Body of pancreas (tissue), 4 donors: ENCODE measurements at places on chromosomes 6 and 20.
A peak's percentile ranks its signal among the peaks of the same experiment; 100 is the strongest.

- DNase-seq = no peak
Observed at GRCh38 chr20:17499041-17499440, 32.1 kb downstream of the BFSP1 start.

GRCh38 chr6:145929037-145929633 is 35.0 kb downstream of the SHPRH start:
- peak; percentile 23 for DNase-seq

GRCh38 chr6:38836585-38836984 is 121.5 kb downstream of the DNAH8 start:
- no peak for DNase-seq

DNA sequence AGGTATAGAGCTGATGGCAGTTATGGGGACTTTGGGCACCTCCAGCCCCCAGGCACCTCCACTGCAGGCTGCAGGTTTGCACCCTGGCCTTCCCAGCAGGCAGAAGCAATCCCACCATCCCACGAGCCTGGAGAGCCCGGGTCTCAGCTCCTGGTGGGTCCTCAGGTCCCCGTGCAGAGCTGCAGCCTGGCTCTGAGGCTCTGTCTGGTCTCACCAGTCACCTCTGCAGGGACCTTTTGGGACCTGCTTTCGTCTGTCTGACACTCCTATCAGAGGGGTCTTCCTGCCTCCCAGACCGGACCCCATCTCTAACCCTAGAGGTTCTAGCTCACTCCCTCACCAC is 41.9 kb downstream of the FGD2 start:
- DNase-seq = no peak

DNA sequence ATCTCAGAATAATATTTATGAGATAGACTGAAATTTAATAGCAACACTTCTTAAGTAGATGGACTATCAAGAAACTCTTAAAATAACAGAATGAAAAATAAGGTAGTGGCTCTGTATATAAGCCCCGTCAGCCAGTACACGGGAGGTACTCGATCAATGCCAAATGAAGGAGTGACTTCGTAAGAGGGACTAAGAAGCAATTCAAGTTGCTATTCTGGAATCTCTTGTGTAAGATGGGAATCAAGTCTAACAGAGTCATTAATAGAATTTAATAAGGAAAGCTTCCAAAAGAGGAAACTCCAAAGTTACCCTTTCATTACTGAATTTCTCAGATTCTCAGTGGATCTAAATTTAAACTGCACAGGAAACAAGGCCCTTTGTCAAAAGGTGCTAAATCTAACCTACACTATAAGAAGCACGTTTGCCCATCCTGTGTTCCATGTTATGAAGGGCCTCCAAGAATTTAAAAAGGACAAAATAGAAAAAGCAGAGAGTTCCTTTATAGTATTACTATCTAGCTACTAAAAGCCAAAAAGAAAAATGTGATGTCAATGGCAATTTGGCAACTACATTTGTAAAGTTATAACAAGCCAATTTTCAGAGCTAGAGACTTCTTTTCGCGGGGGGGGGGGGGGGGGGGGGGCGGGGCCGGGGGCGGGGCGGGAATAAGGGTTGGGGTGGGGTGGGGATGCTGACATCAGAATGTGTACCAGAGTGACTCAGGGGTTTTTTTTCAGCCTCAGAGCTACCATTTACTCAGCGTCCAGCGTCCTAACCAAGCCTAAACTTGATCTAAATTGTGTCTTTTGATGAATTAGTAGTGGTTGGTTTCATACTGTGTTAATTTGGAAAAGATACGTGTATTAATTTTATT is 200.6 kb downstream of the GMPR start:
- no peak for DNase-seq

DNA sequence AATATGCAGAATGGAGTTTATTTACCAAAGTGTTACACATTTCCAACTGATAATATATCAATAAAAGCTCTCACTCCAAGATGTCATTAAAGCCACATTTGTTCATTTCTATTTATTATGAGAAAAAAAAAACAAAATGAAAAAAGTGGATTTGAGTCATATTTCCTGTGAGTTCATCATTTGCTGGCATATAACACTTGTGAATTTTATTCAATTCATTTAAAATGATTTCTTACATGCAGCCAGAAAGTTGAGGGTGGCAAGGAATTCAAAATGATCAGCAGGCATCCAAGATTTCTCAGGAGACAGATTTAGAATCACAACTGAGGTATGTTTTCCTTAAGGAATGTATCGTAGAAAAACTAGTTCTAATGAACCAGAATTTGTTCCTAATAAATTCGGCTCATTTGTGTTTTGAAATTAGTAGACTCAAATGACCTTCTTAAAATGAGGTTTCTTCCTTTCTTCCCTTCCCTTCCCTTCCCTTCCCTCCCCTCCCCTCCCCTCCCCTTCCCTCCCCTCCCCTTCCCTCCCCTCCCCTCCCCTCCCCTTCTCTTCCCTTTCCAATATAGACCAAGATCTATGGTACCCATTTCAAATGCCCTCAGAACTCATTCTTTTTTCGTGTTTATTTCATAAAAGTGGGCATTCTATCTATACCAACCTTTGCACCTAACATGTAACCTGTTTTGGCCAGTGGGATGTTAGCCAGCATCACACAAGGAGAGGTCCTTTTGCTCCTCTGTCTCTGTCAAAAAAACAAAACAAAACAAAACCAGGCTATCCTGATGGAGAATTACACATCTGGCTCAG is 357.9 kb upstream of the TSHZ2 start:
- DNase-seq = no peak

GRCh38 chr20:19605786-19606485 is 152.1 kb upstream of the RIN2 start:
- no peak for DNase-seq

- no peak for DNase-seq
Observed at GRCh38 chr6:153411070-153411648, 280.1 kb upstream of the RGS17 start.

DNA sequence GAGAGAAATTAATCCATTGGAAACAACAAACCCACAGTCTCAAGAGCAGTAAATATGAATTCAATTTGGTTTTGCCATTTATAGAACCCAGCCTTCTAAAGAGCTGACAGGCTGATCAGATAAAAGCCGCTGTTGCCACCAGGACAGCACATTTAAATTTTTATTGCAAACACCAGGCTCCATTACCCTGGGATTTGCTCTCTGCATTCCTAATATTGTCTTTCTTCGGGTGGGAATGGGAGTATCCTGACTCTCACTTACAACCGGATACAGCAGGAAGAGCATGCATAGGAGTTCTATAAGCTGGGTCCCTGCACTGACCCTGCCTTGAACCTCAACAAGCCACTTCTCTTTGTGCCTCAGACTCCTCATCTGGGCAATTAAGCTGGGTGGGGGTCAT is 142.9 kb downstream of the LRFN2 start:
- no peak for DNase-seq

DNA sequence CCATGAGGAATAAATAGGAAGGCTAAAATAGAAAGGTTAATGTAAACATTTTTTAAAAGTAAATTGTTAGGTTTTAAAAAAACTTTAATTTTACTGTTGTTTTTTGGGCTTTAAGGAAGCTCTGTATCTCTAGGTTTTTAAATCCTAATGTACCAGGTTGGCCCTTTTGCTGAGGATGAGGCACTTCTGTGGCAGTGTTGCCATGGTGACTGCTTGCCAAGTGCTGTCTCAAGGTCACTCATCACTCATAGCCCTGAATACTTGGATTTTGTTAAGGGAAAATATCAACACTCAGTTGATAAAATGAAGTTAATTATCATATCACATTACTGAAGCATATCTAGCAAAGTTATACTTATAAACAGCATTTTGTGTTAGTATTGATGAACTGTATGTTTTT is 50.2 kb downstream of the NCOA3 start:
- no peak for DNase-seq

DNA sequence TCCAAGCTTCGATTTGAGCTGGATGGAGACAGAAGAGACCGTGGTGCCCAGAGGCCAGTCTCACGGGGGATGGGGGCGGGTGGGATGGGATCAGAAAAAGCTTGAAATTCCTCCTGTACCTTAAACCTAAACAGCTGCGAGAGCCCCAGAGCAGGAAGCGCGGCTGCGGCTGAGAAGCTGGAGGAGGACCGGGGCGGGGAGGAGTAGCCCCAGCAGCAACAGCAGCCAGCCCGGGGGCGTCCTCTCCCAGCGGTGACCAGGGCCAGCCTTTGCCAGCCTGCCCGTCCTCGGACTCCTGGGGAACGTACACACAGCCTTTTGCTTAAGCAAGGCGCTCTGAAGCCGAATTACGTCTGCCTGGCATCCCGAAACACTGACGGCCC is 17.4 kb upstream of the PRDM13 start:
- DNase-seq = no peak

DNA sequence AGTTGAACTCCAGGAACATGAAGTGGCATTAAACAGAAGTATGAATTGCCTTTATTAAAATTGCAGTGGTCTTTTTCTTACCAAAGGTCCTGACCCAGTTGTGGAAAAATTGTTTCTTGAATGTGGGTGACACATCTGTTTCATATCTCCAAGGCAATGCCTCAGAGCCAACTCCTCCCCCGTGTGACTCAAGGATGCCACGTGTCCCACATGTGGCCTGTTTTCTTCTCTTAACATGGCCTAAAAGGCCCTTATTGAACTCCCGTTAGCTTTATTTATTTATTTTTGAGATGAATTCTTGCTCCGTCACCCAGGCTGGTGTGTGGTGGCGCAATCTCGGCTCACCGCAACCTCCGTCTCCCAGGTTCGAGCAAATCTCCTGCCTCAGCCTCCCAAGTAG is 128.4 kb upstream of the ESR1 start:
- DNase-seq = peak; percentile 23

DNA sequence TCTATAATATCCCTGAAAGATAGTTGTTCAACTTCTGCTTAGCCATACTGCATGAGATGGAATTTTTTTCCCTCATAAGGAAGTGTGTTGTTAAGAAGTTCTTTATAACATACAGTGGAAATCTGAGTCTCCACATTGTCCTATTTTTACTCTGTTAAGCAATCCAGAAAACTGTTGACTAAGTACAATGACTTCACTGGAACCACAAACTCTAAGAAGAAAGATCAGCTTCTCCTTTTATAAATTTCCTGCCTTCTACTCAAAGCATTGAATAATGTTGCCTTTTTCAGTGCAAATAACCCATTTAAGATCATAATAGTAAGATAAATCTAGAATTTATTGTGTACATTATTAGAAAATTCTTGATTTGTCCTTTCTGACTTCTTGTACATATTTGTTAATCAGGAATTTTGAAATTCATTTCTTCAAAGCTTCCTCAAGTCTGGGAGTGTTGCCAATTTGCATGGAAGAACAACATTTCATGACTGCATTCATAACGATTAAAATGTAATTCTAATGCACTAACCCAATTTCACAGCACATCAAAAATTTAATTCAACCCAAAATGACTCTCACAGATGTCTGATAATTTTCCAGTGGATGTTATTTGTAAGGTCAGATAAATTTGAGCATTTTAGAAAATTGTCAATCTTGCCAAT is 45.6 kb upstream of the ANKEF1 start:
- DNase-seq = no peak

DNA sequence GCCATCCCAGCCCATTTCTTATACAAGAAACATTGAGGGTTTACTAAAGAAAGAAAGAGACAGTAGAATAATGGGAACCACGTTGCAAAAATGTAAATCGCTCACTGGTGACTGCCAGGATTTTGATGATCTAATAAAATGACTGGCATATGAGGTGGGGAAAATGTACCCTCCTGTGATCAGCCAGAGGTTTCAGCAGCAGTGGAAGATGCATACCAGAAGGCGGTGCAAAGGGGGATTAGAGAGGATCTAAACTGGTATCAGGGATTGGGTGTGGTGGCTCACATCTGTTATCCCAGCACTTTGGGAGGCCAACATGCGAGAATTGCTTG is 60.8 kb upstream of the DDR1 start:
- no peak for DNase-seq

GRCh38 chr6:137705160-137706082 is 161.6 kb upstream of the TNFAIP3 start:
- DNase-seq = peak; percentile 54

GRCh38 chr6:150451807-150452427 is 83.1 kb downstream of the IYD start:
- no peak for DNase-seq

DNA sequence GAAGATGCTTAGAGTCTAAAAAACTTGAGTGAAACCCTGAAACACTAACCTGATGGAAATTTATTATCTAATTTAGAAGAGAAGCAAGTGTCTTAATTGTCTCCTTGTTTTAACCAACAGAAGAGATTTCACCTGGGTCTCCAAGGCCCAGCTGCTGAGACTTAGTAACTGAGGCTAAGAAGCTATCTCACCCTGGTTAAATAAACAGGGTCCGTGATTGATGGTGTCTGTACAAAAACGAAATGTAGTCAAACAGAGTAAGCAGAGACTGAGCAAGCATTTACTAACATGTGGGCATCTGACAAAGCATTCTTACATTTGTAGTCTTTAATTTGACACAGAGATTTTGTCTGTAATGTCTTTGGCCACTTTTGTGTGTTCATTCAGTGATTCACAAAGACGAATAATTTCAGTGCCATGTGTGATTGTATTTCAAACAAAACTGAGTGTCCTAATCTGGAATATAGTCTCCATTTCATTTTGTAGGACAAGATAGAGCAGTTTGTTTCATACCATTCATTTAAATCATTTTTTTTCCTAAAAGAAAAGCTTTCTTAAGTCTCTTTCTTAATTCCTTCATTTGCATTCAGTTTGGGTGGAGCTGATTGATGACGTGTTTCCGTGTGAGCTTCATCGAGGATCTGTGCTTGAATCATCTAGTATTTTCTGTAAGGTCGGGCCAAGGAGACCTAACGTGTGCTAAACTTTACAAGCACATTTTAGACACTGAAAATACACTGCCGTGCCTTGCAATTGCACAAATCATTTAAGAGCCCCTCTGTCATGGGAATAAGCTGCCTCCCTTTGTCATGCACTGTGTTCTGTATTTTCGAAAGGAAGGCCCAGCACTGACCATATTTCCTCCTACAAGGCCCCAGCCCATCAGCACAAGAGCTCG is 170.6 kb upstream of the QKI start:
- DNase-seq = no peak

DNA sequence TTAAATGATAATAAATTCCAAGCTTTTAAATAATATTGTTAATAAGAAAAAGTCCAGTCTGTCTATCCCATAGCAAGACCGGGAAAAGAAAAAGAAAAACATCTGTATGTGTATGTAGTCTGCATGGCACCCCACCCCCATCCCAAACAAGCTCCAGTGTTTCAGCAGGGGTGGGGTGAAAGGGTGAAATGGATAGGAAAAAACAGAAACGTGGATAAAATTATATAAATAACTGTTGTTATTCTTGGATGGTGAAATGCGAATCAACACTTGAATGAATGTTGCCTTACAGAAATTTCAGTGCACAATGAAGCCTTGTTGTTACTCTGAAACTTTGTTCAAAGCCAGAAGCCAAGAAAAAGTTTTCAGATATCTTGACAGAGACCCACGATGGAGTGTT is 31.4 kb downstream of the HAO1 start:
- no peak for DNase-seq

DNA sequence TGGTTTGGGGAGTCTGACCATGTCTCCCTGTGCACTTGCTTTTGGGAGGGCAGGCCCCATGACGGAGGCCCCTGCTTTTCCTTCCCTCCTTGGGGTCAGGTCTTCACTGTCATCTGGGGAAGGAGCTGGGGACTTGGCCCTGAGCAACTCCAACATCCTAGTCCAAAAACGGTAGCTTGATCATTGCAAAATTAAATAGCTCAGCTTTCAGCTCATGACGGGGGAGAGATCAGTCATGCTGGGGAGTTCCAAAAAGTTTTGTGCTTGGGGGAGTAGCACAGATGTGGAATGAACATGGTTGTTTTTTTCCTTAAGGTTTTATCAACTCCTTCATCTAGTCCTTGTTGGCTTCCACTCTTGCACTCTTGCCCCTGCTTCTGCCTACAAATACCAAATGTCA is 60.8 kb downstream of the MOCS1 start:
- no peak for DNase-seq
